Posterior vena cava (tissue), 2 donors: ENCODE measurements at places on chromosomes 1 and 21.

DNA sequence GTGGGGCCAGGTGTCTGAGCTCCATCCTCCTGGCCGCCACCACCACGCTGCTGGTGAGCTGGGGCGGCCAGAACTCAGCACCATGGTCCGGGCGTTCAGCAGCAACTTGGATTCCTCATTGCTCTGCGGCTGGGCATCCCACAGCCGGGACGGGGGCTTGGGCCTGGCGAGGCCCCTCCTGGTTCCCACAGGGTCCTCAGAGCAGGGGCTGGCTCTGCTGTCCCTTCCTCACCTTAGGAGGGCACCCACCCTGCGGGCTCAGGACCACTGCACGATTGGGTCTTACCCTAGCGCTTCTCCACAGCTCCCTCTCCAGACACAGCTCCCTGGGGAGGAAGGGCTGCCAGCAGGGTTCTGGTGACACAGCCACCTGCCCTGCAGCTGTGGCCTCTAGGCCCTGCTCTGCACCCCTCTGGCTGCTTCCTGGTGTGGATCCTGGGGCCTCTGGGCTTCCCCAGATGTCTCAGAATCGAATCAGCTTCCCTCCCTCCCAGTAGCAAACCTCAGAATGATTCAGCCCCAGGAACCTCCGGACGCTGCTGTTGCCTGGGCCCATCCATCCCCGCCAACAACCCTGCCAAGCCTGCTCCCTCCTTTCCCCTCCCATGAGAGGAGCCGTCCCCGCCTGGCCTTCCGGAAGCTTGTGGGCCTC is 25.0 kb downstream of the CRYAA start:
- peak; percentile 71 for DNase-seq

DNA sequence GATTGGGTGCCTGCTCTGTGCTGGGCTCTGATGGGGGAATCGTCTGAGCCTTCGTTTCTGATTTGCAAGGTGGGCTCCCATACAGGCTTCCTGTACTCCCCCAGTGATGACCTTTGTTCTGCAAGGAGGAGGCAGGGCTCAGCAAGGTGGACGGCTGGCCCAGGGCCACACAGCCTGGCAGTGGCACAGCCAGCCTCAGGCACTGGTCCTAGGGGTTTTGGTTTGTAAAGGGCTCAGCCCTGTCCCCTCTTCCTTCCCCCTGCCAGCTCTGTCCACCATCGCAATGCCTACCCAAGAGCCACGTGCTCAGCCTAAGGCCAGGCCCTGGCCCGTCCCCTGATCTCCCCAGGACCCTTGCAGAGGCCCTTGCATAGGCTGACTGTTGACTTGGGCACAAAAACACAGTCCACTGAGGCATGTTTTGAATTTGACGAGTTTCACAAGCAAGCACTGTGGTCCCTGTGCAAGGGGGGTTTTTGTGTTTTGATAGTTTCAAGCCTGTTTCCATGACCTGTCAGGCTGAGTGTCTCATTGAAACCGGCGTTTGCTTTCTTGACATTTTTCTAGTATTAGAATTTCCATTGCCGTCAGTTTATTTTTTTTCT is 39.5 kb upstream of the TNFRSF1B start:
- DNase-seq, result no peak

GRCh38 chr1:28577052-28577678 is 14.9 kb upstream of the RAB42 start:
- DNase-seq, result no peak

- DNase-seq, result no peak
Observed at GRCh38 chr1:202159534-202160371, 649 bp downstream of the PTPN7 start.

DNA sequence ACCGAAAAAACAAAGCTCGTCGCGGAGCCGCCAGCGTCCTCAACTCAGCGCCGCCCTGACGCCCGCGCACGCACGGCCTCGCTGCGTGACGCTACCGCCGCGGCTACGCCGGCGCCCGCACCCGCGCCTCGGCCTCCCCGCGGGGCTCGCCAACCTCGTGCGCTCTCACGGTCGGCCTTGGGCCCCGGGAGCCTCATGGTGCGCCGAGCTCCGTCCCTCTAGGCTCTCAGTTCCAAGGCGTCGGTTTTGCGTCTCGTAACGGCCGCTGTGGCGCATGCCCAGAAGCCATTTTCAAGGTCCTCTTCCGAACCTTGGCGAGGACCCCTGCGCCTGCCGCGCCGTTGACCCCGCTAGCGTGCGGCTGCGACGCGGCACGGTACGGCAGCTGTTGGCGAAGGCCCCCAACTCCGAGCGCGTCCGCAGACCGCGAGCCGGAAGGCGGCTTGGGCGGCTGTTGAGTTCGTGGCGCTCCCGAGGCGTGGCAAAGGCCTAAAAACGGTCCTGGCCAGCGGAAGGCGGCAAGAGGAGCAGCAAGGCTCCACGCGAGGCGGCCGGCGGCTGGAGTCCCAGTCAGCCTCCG is at the start of gene HENMT1:
Gene HENMT1, minus strand, starts transcription at position 64 of the 580 bp plus-strand sequence. CDS start 1,209 bp downstream, outside the sequence.
- DNase-seq, result peak; percentile 90

- no peak for DNase-seq
Observed at GRCh38 chr1:113433184-113433583, 42.9 kb downstream of the MAGI3 start.

GRCh38 chr1:230230948-230231773 is 164.1 kb downstream of the GALNT2 start:
- DNase-seq, result no peak

DNA sequence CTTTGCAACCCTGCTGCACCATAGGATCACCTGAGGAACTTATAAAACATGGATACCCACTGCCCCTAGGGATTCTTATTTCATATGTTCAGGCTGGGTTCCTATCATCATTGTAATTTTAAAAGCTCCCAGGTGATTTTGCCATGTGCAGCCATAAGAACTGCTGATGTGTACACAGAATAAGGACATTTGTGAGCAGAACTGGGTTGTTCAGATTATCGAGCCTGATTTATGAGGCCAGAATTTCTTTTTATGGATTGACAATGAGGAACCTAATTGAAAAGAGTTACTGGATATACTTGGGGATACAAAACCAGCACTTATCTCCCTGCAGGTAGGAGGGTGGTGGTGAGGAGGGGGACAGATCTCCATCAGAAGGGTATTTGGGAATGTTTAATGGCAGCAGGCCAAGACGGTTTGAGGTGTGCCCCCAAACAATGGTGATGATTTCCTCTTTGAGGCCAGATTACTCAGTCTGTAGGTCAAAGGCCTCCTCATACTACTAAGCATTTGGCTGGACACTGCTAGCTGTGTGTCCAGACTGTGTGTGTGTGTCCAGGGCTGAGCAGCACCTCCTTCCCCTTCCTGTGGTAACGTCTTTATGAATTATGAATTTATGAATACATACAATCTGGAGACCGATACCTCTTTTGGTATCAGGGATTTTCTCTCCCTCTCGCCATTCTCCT is 18.9 kb downstream of the NOS1AP start:
- no peak for DNase-seq

DNA sequence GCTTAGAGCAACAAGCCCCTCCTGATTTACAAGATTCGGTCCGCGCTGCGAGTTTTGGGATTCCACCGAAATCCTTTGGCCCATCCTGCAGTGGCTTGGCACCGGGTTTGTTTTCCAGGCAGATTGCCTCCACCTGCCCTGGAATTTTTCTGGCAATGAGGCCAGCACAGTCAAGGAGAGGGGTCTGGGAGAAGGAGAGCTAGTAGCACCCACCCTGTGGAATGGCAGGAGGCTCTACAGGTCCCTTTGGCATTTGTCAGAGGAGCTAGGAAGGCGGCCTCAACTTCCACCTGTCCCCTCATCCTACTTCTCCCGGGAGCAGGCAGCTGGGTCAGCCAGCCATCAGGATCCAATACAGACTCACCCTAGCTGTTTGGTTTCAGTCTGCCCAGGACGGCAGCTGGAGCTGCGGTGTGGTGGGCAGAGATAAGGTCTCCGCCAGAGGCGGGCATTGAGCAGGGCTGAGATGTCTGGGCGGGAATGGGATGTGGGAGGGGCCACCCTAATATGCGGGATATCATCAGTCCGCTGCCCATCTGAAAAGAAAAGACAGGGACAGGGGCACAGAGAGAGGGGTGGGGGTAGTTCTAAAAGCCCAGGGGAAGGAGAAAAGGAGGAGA is 37.8 kb upstream of the PRELP start:
- no peak for DNase-seq

DNA sequence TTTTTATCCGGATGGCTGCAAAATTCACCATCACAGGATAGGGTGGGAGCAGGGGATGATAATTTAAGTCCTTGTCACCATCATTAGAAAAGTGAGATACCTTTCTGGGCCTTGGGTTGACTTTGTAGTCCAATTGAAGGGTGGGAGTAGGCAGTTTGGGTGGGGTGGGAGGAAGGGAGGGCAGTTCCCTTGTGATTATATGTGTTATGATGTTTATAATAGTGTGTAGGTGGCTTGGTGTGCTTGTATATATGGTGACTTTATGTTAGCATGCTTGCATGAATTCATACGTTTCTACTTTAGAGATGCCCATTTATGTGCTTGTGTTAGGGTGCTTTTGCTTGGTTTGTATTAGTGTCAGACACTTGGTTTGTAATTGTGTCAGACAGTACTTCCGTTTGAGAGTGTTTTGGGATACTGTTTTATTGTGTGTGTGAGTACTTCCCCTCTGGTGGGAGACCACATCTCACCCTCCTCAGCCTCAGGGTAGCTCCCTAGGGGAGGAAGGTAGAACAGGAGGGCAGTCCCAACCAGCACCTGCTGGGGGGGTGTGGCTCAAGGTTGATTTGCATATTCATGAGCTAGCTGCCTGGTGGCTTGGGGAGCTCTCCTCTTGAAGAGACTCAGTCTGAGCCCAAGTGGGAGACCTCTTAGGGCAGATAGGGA is 6.3 kb upstream of the POU3F1 start:
- no peak for DNase-seq

DNA sequence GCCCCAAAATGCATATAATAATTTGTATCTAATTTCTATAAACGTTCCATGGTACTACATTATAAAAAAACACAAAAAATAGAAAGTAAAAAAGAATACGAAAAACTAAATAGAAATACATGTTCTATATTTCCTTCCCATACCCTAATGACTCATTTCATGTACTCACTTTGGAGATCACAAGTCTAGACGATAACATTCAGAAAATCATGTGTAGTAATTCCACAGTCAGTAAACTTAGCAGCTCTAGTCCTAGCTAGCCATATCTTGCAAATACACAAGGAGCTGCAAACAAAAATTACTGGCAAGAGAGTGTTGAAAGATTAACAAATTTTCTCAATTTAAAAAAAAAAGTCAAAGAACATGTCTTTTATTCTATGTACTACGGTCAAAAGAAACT is 1.4 kb downstream of the GOLPH3L start:
- DNase-seq, result no peak

DNA sequence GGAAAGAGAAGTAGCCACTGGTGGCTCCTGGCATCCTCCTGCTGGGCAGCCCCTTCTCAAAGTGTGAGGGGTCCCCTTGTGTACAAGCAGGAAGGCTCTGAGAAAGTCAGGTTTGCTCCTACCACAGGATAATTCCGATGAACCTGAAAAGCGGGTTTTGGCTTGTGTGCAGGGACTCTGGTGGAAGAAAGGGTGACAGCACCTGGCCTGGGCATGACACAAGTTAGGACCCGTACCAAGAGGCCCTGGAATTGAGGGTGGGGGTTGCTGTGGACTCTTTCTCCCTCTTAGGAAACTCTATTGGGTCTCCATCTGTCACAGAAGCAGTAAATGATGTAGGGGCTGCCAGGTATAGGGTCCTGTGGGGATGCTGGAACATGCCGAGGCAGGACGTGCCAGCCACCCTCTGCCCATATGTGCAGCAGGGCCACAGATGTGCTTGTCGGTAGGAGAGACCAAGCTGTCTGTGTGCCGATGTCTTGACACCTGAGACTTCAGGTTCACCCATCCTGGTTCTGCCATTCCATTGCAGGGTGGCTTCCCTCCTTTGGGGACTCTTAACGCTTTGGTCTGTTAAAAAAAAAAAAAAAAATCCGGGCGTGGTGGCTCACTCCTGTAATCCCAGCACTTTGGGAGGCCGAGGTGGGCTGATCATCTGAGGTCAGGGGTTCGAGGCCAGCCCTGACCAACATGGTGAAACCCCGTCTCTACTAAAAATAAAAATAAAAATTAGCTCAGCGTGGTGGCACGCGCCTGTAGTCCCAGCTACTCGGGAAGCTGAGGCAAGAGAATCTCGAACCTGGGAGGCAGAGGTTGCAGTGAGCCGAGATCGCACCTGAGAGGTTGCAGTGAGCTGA is 9.8 kb downstream of the C1orf35 start:
- peak; percentile 45 for DNase-seq

DNA sequence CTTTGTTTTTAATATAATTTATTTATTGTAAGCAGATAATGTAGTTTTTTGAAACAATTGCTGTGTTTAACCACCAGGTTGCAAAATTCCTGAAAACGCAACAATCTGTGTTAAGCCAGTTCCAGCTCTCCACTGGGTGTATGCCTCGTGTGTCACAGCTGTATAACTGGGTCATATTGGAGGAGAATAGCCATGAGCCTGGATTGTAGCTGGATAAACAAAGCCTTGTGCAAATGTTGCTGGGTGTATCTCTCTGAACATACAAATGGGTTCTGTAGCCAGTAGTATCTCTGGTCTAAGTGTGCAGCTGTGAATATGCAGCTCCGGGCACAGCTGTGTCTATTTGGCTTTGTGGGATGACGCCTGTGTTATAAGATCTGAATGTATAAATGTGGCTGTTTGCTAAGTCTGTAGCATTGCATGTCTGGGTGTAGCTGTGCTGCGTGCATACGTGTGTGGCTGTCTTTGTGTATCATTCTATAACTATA is 2.8 kb downstream of the TCEA3 start:
- DNase-seq, result no peak

GRCh38 chr1:42966688-42967612 is 8.3 kb upstream of the SLC2A1 start:
- DNase-seq, result peak; percentile 45

DNA sequence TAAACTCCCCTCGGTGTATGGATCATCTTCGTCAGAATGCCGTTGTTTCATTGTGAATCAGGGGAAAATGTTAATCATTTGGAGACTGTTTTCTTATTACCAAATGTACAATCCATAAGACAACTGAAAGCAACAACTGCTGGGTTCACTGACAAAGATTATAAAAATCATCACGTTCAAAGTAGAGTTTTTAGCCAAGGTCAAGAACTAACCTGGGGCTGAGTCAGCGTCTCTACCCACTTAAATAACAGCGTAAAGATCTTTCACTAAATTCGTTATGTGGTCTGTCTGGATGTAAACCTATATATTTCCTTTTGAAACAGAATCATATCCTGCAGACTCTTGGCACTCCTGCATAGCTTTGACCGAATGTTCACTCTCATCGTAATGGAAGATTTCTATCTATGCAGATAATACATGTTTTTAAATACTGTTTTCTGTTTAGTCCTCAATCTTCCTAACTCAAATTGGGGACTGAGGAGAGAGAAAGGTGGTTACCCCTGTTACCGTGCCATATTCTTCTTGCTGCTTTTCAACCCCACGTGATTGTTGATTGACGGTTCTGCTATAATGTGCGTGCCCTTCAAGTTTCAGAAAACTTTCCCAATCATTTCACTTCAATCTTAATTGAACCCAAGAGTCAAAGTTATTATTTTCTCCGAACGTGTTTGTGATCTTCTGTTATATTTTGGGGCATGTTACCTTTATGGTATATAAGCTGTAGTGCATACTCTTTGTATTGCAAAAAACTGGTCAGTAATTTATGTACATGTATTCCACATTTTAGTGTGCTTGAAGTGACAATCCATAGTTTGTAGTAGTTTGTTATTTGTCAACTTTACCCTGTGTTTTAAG is 15.6 kb upstream of the NCMAP start:
- no peak for DNase-seq

- DNase-seq, result no peak
Observed at GRCh38 chr1:111758373-111758772, 2.7 kb downstream of the DDX20 start.

GRCh38 chr1:235709018-235709417 is 59.4 kb upstream of the GNG4 start:
- DNase-seq, result no peak

GRCh38 chr1:156359249-156359648 is 9.8 kb upstream of the RHBG start:
- no peak for DNase-seq

- DNase-seq, result peak; percentile 67
Observed at GRCh38 chr1:66058558-66058957, 265.9 kb downstream of the PDE4B start.
